ENCODE measurements at places on chromosomes 3 and 15.
A peak's percentile ranks its signal among the peaks of the same experiment; 100 is the strongest.

DNA sequence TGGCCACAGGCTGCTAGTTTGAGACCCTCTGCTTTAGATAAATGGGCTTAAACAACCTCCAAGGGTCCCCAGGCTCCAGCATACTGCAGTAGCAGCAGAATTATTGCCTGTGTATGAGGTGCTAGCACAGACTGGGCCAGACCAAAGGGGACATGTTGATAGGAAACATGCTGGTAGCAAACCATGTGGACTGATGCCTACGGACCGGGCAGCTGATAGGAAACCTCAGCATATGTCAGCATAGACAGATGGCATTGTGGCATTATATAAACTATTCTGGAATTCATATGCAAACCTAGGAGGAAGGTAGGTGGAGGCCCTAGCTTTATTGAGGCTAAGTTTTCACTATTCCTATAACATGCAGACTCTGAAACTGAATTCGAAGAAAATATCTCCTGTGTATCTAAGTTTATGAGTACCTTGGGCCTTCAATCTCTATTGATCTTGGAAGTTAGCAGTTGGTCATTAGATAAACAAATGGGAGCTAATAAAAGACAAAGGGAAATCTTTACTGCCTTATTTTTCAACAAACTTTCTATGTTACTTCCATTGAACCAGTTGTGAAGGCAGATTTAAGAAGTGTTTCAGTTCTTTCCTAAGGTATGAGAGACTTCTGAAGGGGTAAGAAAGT is 1.7 kb upstream of the HGD start:
- DNase-seq = no peak

GRCh38 chr15:57060799-57061198 is 142.4 kb downstream of the TCF12 start:
- DNase-seq = no peak

DNA sequence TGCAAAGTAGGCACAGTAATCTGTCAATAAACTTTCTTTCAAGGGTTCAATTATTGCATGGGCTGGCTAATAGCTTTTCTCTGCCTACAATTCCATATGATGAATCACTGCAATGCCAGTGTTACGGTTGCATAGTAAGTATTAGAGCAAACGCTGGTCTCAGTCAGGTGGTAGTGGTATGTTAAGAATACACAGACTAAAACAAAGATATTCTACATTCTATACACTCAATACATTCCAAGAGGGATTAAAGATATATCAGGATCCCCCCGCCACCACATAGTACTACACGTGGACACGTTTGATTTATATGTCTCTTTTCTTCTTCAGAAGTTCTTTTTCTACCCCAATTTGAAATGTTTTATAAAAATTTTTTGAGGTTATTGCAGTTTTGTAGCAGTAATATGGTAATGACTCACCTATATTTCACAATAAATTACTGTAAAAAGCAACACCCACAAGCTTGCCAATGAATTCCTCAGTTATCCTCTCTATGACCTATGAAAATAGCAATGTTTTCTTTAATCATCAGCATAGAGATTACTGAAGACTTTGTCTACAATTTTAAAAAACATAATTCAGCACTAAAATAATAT is 68.2 kb downstream of the CD200R1L start:
- DNase-seq = no peak

DNA sequence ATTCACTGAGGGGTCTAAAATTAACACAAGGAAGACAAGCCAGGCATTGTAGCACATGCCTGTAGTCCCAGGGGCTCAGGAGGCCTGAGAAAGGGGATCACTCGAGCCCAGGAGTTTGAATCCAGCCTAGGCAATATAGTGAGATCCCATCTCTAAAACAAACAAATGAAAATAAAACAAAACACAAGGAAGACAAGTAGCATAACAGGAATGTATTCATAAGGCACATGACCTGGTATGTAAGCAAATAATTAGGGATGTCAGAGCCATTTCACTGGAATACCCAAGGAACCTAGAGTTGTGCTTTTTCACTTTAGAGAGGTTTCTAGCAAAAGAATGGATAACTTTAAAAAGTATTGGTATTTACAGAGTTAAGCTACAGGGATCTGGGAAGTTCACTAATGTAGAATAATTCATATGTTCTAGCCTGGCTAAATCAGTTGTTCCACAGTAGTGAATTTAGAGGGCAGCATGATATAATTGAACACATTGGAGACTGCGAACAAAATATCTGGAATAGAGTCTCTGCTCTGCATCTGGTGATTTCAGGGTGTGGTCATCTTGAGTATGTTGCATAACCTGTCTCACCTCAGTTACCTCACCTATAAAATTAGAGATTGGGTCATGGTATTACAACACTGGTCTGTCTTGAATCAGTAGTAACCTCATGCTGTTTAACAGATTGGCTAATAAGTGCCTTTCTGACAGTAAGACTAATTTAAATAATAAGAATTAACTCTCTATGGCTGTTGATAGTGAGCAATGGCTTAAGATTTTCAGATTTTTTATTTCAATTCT is 9.3 kb downstream of the GRAMD1C start:
- no peak for DNase-seq

DNA sequence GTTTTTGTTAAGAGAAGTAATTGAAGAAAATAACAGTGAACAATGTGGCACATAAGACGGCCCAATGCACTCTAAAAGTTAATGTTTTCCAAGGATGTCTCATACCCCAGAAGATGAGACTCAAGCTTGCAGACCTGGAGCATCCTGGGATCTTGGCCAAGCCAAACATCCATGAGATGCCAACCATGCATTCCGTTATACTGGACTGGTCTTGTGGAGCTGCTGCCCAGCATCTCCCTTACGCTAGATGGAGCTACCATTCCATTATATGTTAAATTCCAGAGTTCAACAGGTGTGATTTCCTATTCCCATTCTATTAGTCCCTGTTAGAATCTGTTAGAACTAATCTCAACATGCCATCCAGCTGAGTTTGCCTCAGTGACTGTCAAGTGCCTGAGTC is 181.8 kb downstream of the PDCD6IP start:
- DNase-seq = no peak

DNA sequence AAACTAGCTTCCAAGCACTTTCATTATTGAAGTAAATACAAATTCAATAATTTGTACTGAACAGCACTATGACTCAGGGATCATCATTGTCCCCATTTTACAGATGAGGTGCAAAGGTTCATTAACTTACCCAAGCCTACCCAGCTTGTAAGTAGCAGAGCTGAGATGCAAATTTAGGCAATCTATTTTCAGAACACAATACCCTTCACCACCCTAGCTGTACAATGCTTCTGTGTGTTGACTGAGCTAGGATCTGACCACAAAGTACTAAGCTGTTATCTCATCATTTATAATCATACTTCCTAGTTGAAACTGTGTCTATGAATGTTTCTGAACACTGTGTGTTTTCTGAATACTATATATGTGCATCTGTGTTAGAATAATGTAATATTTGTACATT is 3.2 kb upstream of the ILDR1 start:
- DNase-seq = no peak

DNA sequence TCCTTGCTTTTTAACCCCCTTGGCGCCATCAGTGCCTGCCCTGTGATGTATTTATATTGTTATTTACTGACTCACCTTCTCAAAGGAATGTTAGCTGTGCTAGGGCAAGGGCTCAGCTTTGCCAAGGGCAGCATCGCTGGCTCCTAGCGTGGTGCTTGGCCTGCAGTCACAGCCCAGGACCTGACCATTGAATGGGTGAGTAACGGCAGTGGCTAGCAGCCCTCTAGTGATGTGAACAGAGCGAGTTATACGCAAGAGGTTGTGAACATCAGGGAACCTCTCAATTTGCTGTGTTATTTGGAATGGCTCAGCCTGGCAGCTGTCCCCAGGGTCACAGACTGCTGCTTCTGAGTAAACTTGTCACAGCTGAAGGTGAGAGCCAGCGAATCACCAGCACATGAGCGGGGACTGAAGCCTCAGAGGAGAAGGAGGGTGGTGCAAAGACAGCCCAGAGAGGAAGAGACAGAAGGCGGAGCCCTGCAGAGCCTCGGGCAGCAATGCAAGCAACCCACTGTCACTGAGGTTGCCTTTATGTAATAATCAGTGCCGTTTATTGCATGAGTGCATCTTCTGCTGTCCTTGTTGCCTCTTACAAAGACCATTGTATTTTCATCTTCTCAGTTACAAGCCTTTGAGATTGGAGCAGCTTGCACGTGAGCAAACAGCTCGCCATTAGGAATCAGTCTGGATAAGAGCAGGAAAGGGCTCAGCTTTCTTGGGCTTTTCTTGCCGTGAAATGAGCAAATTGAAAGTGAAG is 158.3 kb downstream of the SLCO3A1 start:
- DNase-seq = no peak

GRCh38 chr15:92968926-92969651 is 69.0 kb downstream of the CHD2 start:
- peak; percentile 15 for DNase-seq

Data from Kasumi-1 (cell line).